ENCODE measurements at places on chromosomes 6 and 20.

DNA sequence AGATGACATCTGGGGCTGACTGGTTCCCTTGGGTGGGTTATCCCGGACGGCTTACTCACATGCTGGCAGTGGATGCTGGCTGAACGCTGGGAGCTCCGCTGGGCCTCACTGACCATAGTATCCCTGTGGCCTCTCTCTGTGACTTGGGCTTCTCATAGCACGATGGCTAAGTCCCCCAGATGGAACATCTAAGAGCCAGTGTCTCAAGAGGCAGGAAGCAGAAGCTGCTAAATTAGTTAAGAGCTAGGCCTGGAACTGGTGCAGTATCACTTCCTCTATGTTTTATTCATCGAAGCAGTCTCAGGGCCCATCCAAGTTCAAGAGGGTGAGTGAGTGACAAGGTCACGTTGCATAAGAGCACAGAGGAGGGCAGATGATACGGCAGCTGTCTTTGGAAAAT lies 116.5 kb upstream of the LAMP5 start:
- DNase-seq, result no peak

- DNase-seq, result no peak
These were observed 172.3 kb downstream of the ERMARD start for GRCh38 chr6:169923468-169924464.

DNA sequence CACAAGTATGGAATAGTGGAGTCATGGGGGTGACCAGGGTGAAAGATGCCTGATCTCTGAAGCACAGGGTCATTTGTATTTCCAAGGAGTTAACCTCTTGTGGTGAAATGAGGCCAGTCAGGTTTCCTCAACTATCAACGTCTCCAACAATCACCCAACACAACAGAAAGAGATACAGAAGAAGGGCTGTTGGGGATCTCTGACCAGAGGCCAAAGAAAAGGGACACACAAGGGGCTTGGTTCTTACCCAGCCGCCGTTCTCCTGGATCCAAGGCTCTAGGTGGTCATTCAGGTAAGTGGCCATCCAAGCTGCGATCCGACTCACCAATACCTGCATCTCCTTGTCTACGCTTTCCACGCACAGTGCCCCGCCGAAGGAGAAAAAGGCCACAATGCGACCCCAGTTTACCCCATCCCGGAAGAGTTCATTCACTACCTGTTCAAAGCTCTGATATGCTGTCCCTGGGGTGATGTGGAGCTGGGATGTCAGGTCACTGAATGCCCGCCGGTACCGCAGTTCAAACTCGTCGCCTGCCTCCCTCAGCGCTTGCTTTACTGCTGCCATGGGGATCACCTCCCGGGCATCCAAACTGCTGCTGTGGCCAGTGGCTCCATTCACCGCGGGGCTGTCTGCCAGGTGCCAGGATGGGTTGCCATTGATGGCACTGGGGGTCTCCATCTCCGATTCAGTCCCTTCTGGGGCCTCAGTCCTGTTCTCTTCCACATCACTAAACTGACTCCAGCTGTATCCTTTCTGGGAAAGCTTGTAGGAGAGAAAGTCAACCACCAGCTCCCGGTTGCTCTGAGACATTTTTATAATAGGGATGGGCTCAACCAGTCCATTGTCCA lies 1.0 kb downstream of the BCL2L1 start:
- DNase-seq, result no peak

DNA sequence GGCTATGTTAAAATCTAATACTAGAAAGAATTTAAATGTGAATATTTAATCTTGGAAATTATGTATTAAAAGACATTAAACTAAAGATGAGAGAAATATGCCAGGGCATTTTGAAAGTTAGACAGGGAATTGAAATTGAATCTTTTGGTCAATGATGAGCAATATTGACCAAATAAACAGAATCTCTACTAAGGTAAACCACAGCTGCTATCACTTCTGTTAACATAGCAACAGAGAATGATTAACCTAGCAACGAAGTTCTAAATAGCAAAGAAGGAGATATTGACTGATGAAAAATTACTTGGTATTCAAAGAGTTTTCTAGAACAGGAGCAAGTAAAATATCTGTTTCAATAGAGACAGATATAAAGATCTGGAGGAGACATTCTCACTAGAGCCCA lies 45.2 kb upstream of the RSPO3 start:
- DNase-seq, result no peak

GRCh38 chr20:33407251-33407650 lies 5.9 kb upstream of the CDK5RAP1 start:
- peak; percentile 42 for DNase-seq

GRCh38 chr6:158744986-158745430 lies 74.2 kb downstream of the EZR start:
- DNase-seq, result no peak

DNA sequence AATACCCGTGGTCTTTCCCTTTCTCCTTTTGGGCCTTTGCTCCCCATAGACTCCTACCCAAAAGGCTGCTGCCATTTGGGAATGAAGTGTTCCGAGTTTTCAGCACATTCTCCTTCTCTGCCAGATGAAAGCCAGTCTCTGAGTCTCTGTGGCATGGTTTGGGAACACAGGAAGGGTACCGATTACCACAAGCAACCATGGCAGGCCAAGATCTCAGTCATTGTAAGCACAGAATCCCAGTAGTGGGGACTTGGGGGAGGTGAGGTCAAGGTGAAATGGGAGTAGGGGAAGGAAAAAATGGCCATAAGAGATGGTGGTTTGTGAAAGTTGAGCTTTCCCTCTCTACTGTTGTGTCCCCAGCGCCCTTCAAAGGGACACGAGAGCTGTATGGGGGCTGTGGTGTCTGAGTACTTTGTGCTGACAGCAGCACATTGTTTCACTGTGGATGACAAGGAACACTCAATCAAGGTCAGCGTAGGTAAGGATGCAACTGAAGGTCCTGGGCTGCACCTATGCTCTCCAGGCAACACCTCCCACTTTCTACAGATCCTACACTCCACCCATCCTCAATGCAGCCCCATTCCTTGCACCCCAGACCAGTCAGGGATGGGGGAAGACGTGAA lies 4.1 kb downstream of the CFB start:
- no peak for DNase-seq

GRCh38 chr6:125363824-125364165 lies 62.0 kb upstream of the HDDC2 start:
- DNase-seq, result no peak

DNA sequence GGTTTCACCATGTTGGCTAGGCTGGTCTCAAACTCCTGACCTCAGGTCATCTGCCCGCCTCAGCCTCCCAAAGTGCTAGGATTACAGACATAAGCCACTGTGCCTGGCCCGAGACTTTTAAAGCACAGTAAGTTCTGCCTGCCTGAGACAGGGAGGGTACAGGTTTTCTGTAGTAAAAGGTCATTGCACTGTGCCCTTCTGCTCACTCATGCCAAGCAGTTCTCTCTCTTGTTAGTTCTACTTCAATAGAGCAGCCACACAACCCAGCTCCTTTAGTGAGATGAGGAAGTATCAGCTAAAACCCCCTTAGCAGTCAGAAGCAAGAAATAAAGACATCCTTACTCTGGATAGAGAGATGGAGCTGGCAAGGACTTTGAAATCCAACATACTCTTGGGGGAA lies 52.4 kb upstream of the ARMH2 start:
- DNase-seq, result no peak

- DNase-seq, result peak; percentile 86
These were observed 403.9 kb upstream of the JARID2 start for GRCh38 chr6:14841901-14842421.

DNA sequence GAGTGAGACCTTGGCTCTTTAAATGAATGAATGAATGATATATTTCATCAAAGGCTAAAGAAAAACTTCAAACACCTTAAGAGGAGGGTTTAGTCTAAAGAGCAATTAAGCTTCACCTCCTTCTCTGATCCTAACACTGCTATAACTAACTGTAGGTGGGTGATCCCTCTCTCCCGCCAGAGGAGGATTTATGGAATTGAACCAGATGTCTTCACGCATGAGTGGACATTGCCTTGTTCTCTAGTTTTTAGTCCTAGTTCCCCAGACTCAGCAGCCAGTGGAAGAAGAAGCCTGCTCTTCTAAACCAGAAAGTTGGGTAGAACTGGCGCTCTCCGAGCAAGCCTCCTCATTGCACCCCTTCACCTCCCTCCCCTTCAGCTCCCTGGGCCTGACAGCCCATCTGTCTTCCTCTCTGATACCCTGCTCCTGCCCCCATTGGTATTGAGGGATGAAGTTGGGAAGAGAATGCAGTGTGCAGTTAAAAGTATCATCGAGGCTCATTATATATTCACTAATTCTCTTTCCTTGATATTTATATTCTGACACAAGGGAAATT lies 142.7 kb downstream of the ARID1B start:
- DNase-seq, result no peak

GRCh38 chr6:79373880-79374279 lies 139.4 kb upstream of the HMGN3 start:
- no peak for DNase-seq

DNA sequence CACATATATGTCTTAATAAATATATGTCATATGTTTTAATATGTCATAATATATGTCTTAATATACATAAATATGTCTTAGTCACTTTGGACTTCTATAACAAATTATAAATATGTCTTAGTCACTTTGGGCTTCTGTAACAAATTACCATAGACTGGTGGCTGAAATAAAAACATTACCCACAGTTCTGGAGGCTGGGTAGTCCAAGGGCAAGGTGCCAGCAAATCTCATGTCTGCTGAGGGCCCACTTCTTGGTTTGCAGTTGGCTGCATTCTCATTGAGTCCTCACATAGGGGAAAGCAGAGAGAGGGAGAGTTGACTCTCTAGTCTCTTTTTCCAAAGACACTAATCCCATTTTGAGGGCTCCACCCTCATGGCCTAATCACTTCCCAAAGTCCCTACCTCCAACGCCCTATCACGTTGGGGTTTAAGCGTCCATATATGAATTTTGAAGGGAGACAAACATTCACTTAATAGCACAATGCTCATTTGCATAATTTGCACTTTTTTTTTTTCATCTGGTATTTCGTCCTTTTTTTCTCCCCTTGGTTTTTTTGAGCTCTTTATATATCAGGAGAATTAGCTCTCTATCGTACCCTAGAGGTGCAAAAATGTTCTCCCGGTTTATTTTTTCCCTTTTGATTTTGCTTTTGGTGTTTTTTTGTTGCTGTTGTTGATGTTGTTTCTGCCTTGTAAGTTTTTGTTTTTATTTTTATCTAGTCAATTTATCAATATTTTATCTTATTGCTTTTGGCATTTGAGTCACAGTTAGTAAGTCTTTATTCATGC lies 266.4 kb downstream of the PLCB1 start:
- DNase-seq, result no peak
